ENCODE measurements at places on chromosomes 1 and 21.

GRCh38 chr21:41764558-41765419 lies 2.1 kb downstream of the RIPK4 start:
- DNase-seq, result no peak

DNA sequence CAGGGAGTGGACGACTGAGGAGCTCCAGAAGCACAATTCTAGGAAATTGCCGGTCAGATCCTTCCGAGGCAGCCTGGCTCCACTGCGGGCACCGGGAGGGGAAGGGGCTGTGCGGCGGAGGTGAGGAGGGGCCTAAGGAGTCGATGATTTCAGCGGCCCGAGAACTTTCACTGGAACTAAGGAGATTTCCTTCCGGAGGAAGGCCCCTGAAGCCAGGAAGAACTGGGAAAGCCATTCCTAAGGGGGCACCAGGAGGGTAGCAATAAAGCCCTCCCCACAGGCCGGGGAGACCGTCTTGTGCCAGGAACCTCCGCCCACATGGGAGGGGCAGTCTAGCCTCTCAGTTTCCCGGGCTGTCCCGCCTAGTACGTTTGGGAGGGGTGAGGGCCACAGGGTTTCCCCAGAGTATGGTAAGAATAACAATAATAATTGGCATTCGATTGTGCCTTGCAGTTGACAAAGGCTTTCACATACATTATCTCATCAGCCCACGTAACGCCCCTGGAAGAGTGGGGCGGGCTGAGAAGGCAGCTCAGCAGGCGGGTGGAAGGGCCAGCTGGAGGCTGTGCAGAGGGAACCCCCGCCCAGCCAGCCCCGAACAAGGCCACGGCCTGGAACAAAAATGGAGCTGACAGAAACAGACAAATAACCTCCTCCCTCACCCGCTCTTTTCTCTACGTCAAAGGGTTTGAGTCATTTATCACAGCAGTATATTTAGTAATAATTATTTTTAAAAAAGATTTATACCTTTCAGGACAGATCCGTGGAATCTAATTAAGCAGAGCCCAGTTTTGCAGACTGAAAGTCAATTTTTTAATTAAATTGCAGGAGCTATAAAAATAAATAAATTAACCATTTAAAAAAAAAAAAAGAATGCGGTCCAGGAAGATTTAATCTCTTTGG lies 19.8 kb downstream of the NPR1 start:
- DNase-seq, result no peak

DNA sequence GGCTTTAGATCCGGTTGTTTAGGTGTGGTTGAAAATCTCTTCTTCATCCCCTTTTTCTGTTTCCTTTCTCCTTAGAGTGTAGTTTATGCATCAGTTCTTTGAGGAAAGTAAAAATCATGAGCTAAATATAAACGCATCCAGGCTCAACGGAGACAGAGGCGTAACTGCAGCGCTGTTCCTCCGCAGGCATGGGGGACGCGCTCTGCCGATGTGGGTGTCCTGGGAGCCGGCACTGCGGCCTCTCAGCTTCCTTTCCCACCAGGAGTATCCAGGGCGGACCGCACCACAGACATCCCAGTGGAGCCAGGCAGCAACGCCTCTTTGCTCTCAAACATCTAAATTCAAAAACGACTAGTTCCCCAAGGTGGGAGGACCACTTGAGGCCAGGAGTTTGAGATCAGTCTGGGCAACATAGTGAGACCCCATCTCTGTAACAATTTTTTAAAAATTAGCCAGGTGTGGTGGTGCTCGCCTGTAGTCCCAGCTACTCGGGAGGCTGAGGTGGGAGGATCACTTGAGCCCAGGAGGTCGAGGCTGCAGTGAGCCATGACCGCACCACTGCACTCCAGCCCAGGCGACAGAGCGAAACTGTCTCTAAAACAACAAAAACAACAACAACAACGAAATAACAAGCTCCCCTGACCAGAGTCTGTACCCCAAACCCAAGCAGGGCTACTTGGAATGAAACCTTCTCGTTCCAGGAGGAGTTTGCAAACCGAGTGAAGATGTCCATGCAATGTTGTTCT lies 16.4 kb downstream of the SLC45A1 start:
- no peak for DNase-seq

DNA sequence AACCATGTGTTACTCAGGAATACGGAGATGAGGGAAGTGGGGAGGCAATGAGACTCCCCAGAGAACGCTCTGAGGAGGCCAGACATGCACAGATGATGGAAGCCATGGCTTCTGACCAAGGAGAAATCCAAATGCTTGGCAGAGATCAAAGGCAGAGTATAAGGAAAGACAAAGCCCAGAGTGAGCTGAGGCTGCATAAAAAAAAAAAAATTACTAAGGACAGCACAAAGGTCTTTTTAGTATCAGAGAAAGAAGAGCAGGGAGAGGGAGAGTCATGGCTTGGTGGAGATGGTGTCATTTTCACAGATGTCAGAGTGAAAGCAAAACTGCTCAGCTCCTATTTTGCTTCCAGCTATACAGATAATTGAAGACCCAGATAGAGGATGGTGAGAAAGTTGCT lies 8.1 kb upstream of the NCF2 start:
- peak; percentile 32 for DNase-seq

DNA sequence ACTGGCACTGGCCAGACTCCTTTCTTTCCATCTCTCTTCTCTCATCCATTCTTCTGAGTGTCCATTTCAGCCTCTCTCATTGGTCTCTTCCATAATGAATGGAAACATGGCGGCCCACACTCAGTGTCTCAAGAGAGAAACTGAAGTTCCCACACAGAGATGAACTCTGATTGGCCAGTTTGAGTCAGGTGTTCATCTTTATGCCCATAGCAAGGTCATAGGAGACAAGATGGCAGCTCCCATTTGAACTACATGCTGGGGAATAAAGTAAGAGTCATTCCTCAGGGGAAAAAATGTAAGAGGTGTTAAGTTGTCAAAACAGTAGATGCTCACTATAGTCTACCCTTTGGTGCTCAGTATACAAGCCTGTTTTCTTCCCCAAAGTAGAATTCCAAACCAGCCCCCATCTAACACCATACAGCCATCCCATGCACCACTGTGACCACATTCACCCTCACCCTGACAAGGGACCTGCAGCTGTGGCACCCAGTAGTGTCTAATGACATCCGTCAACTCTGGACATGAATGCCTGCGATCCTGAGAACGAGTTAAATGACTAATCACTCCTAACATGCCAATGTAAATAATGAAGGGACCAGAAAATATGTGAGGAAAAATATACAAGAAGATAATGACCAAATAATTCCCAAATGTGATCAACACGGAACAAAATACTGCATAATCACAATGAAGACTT lies 12.4 kb downstream of the CDA start:
- DNase-seq, result no peak

GRCh38 chr1:80582980-80583379 lies 1217.8 kb upstream of the ADGRL2 start:
- DNase-seq, result no peak
